ENCODE measurements at places on chromosomes 13 and 19.

DNA sequence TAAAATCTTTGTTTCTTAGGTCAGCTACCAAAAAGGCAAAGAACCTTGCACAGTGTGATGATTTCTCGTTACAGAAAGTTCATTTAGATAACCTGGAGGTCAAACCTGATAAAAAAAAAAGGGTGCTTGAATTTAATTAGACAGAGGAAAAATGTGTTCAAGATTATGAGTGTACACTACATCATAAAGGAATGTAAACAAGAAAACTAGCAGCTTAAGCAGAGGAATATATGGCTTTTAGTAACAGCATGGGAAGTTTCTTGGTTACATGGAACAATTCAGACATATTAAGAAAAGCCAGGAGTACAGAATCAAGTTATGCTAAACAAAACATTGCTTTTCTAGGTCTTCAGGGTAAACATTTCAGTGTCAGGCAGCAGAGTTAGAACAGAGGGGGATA, 32.9 kb downstream of the ING1 start:
- DNase-seq, result no peak

DNA sequence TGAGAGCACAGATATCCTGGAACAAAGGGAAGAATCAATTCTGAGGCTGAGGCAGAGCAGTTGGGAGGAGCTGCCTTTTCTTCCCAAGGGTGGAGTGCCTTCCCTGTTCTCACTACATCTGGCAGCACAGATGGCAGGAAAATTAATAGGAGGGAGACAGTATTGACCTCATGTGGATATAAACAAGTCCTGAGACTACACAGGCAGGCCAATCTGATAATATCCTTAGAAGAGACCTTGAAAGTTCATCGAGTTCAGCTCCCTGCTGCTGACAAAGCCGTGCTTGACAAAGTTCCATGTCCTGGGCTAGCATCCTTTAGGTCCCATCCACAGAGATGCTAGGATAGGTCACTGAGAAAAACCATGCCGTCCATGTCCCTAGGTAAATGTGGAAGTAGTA, 1451.5 kb downstream of the EFNB2 start:
- DNase-seq, result no peak

GRCh38 chr19:15436012-15436825, 13.5 kb downstream of the WIZ start:
- DNase-seq, result no peak

- DNase-seq, result no peak
These were observed 52.7 kb upstream of the TEX29 start for GRCh38 chr13:111267784-111268183.

DNA sequence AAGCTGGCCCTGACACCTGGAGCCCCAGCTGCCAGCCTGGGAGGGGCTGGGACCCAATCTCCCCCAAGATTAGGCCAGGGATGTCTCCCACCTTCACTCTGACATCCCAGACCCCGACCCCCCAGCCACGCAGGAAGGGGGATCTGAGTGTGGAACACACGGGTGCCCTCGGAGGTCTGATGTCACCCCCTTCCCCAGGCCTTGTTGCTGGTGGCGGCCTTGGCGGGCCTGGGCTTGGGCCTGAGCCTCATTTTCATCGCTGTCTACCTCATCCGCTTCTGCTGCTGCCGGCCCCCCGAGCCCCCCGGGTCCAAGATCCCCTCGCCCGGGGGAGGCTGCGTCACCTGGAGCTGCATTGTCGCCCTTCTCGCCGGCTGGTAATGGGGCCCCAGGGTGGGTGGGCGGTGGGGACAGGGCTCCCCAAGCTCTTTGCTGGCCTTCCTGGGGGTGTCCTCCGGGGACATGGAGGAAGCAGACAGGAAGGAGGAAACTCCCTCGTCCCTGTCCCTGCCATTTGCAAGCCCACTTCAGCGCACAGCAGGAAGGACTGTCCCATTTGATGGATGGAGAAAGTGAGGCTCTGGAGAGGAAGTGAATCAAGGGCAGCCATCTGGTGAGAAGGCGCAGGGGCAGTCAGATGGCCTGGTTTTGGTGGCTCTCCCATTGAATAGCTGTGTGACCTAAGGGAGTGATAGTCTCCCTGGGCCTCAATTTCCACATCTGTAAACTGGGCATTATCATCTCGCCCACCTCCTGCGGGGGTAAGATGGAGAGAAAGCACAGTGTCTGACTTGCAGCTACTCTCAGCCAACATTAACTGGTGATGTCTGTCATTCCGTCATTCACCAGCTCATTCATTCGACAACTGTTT, 3.9 kb downstream of the TTYH1 start:
- DNase-seq, result no peak

GRCh38 chr13:79799059-79799867, 318.3 kb downstream of the NDFIP2 start:
- no peak for DNase-seq

- no peak for DNase-seq
These were observed 4.9 kb downstream of the CSNK1G2 start for GRCh38 chr19:1945899-1946298.

- DNase-seq, result no peak
These were observed 9.6 kb downstream of the CD37 start for GRCh38 chr19:49344505-49345423.

- DNase-seq, result no peak
These were observed 34.7 kb upstream of the UBAC2 start for GRCh38 chr13:99165753-99166587.

GRCh38 chr13:27359199-27359821, 65.1 kb upstream of the GTF3A start:
- peak; percentile 37 for DNase-seq

DNA sequence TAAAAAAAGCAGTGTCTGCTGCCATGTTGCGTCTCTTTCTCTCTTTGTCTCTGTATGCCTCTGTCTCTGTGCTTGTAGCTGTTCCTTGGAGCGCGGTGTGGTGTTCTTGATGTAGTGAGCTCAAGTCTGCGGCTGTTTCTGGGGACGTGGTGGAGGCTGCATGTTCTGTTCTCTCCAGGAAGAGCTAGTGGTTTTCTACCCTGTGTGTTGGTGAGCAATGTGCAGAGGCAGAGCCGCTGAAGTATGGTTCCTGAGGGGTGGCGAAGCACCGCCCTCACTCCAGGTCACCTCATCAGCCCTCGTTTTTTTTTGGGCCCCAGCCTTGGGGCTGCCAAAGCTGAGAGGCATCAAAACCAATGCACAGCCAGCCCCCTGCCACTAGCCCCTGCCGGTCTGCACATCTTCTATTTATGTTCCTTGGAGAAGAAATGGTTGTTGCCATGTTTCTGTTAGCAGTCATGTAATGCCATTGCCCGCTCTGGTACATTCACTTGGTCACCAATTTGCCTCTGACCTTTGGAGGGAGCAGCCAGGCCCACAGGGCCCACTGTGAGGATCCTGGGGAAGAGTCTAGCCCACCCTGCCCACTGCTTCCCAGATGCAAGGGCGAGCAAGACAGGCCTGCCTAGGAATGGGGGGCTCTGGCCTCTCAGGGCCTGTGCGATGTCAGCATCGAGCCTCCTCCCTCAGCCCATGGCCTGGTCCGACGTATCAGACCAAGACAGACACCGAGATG, 7.2 kb downstream of the HNRNPL start:
- DNase-seq, result no peak

DNA sequence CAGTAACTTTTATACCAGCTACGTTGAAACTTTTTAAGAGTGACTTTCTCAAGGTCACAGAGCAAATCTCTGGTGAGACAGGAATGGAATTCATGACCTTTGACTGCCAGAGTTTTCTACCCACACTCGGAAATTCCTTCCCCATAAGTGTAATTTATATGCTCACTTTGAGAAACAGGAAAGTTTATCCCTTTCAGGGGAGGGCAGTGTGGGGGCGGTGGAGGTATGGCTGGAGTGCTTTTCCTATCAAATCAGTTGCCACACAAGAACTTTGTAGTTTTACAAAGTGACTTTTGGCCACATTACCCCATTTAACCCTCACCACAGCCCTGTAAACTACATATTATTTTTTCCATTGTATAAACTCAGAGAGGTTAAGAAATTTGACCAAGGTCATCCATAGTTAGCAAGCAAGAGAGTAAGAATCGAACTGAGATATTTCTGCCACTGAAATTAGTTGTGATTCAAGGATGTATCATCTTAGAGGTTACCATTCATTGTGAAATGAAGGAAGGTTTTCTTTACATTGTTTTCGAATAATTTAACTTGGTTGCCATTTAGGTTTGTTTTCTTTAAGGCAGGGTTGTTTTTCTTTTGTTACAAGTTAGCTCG, 5.9 kb downstream of the KLF12 start:
- no peak for DNase-seq

DNA sequence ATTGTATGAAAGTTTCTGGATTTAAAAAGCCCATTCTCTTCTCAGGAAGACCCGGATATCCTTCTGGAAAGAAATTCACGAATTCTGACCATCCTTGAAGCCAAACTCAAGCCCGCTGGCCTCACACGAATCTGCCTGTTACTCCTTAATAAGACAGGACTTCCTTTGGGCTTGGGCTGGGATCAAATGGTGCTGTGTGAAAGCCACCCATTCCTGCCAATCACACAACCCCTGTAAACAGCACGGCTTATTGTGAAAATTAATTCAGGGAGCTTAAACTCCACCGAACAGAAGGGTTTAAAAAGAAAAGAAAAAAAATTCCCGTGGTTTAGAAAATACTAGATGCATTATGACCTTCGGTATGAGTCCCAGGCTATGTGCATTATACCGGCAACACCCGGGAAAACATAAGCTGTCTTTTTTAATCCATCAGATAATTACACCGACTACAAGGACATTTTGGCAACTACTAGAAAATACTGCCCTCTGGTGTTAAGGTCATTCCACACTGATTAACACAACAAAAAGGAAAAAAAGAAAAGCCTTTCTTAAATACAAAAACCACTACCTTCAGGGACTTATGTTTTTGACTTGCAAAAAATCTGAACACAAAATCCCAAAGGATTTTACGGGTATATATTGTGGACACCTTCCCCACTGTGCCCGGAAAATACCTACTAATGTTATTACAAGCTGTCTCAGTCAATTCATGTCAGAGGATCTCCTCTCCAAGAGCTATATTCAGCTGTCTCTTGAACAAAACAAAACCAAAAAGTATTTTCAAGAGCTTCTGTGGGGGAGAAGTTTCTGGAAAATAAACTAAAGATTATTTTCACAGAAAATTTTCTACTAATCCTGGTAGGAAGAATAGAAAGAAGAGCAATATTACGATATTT, 76.0 kb upstream of the LSM14A start:
- no peak for DNase-seq

GRCh38 chr13:53513226-53513625, 484.6 kb downstream of the OLFM4 start:
- no peak for DNase-seq

DNA sequence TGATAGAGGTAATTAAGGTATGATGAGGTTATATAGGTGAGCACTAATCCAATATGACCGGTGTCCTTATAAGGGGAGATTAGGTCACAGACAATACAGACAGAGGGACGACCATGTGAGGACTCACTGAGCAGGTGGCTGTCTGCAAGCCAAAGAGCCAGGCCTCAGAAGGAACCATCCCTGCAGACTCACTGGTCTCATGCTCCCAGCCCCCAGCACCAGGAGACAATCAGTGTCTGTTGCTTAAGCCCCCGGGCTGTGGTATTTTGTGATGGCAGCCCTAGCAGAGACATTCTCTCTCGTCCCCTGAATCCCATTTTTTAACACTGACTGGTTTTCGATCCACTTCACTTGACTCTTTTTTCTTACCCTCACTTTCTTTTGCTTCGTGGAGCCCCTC, 51.9 kb upstream of the PABPC3 start:
- DNase-seq, result no peak

DNA sequence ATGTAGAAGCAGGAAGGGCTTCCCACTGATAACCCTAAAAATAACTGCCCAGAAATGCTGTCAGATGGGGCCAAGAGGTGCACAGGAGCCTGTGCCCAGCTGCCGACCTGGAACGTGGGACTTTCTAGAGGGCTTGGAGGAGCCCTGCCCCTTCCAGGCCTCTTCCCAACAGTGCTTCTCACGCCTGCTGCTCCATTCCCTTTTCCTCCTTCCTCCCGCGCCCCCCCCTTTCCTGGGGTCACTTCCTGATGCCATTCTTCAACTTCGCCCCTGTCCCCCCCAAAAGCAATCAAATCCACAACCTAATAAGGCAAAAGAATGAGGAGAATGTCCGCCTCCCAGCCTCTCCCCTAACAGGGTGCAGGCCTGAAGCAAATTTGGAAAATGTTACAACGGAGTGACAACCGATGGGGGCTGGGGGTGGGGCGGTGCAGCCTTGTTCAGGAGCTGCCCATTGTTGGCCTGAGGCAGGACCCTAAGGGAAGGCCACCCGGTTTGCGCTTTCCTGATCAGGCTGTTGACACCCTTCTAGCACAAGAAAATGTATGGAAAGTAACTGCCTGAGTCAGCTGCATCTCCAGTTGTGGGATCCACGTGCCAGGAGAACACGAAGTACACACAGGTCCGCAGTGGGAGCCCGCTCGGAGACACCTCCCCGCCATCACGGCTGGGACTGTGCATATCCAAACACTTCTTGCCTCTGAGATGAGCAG, 18.7 kb downstream of the ACTN4 start:
- DNase-seq, result no peak

- no peak for DNase-seq
These were observed 666 bp downstream of the MEIS3 start for GRCh38 chr19:47418692-47419029.

DNA sequence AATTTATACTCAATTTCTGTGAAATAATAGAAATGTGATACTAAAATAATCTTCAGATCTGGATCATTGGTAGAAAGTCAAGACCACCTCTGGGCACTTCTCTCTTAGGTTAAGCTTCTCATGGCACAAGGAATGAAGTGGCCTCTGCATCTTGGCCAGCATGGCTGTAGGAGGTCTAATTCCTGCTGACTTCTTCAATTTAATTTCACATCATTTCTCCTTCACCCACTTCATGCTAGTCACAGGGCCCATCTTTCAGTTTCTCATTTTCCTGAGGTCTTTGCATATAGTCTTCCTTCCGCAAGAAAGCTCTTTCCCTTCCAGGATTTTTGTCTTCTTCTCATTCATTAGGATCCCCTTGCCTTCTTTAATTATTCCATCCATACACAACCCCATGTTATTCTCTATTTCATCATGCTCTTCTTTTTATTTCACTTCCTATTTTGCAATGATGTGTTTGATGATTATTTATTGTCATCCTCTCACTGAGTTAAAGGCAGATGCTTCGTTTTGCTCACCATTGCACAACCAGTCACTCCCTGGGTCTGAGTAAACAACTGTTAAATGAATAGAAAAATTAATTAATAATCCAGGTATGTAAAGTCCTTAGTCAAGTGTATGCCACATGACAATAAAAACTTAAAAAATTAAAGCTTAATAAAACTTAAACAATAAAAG, 397.4 kb downstream of the SPRY2 start:
- DNase-seq, result no peak

Data from thymus (tissue), 14 donors.